ENCODE measurements at places on chromosomes 2 and 18. TPM values are rescaled to one million over a fixed set of nuclear protein-coding genes. Genes with fewer than 3 reads are reported as not detected.

ESPNL gene
- total RNA-seq = 0.36 TPM

IL36G gene
- total RNA-seq = 0.20 TPM

TWIST2 gene
- 19.7 TPM for total RNA-seq

IL18RAP gene
- total RNA-seq = 0.80 TPM

PAX8 gene
- total RNA-seq = 0.20 TPM

DNAJC5G gene
- total RNA-seq = not detected

ST6GAL2 gene
- total RNA-seq = 14.4 TPM

MTCL1 gene
- total RNA-seq = 16.5 TPM

CACNB4 gene
- 4.0 TPM for total RNA-seq

CLEC4F gene
- not detected for total RNA-seq

UGT1A9 gene
- total RNA-seq = 9.8 TPM

VAMP5 gene
- 2.1 TPM for total RNA-seq

SUMO1 gene
- 142 TPM for total RNA-seq

IL1A gene
- 2.3 TPM for total RNA-seq

GRCh38 chr2:86703704-86704361 is 16.3 kb upstream of the RMND5A start:
- DNase-seq = peak; percentile 21
- H3K4me1 ChIP-seq = peaks cover 4% of the 10 kb centered on the region
- no peaks in the 10 kb centered on the region for H3K36me3 ChIP-seq

DNA sequence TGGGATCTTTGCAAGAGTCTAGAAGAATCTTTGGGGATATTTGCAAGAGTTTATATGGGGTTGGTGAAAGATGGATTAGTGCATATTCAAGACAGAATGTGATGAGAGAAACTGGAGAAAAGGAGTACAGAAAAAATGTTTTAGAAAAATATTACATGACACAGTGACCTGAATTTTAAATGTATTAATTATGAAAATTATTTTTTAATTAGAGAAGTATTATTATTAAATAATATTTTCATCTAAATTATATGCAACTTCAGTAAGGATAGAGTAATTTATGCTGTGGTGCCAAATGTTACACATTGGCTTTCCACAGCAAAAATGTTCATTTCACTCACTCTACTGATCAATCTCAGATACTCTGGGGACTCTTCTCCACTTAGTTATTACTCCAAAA is 1442.8 kb upstream of the SLC39A10 start:
- H3K27me3 ChIP-seq = no peaks in the 10 kb centered on the region
- no peak for DNase-seq
- no peak overlapping the region for H3K27ac ChIP-seq
- H3K36me3 ChIP-seq = no peaks in the 10 kb centered on the region
- H3K4me1 ChIP-seq = no peaks in the 10 kb centered on the region

DNA sequence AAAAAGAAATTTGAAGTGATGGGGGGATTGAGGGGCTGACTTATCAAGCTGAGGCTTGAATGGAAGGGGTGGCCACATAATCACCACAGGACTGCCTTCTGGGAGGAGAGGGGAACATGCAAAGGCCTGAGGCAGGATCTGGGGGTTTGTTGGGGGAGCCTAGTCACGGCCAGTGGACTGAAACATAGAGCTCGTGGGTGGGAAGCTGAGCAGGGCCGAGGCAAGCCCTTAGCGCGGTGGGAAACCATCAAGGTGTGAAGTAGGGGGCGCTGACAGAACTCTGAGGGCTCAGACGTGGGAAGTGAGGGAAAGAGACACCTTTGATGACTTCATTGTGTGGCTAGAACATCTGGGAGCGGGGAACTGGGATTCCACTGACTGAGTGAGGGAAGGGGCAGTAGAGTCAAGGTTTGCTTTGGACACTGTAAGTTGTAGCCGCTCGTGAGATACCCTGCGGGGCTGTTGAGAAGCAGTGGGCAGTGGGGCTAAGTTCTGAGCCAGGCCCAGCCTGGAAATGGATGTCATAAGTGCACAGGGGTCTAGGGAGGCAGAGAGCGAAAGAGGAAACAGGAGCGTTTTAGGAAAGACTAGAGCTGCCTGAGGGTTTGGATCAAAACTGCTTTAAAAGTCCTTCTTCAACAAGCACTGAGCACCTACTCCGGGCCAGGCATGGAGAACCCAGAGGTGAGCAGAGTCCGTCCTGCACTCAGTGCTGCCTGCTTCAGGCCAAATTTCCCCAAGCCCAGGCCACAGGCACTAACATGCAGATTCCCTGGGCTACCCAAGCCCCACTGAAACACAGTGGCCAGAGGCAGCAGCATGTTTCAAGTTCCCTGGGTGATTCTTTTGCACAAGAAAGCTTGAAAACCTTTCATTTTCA is 686 bp upstream of the SNORC start:
- H3K27me3 ChIP-seq = no peaks in the 10 kb centered on the region
- H3K4me3 ChIP-seq = no peak overlapping the region
- no peak for DNase-seq

GRCh38 chr2:232513353-232513752 is 6.8 kb upstream of the PRSS56 start:
- H3K4me1 ChIP-seq = peaks cover 4% of the 10 kb centered on the region
- no peaks in the 10 kb centered on the region for H3K36me3 ChIP-seq
- DNase-seq = no peak
- no peak overlapping the region for H3K4me3 ChIP-seq
- H3K27ac ChIP-seq = no peak overlapping the region
- H3K27me3 ChIP-seq = no peaks in the 10 kb centered on the region

- H3K4me1 ChIP-seq = no peaks in the 10 kb centered on the region
- H3K36me3 ChIP-seq = no peaks in the 10 kb centered on the region
- no peak for DNase-seq
- no peak overlapping the region for H3K27ac ChIP-seq
- H3K27me3 ChIP-seq = no peaks in the 10 kb centered on the region
Observed at GRCh38 chr2:167471734-167472133, 583.5 kb downstream of the XIRP2 start.

- no peak for DNase-seq
- H3K36me3 ChIP-seq = no peaks in the 10 kb centered on the region
- peak overlapping the region; percentile 27 for H3K27ac ChIP-seq
- H3K27me3 ChIP-seq = no peaks in the 10 kb centered on the region
Observed at GRCh38 chr2:174826051-174826450, 61.8 kb upstream of the CHRNA1 start.

DNA sequence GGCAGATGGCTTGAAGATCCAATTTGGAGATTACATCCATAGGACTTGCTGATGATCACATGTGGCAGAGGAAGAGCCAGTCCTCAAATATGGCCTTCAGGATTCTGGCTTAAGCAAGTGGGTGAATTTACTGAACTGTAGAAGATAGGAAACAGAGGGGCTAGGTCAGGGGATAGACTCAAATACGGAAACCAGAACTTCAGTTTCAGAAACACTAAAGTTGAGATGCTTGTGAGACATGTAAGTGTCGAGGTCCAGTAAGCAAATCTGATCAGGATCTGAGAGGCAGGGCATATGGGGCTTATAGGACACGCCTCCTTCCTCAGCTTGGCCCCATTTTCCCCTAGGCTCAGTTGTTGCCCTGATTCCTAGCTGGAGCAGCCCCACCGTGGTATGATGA is 107.7 kb downstream of the LBH start:
- H3K4me3 ChIP-seq = no peak overlapping the region
- DNase-seq = no peak
- H3K36me3 ChIP-seq = no peaks in the 10 kb centered on the region
- H3K27ac ChIP-seq = no peak overlapping the region
- H3K27me3 ChIP-seq = no peaks in the 10 kb centered on the region

DNA sequence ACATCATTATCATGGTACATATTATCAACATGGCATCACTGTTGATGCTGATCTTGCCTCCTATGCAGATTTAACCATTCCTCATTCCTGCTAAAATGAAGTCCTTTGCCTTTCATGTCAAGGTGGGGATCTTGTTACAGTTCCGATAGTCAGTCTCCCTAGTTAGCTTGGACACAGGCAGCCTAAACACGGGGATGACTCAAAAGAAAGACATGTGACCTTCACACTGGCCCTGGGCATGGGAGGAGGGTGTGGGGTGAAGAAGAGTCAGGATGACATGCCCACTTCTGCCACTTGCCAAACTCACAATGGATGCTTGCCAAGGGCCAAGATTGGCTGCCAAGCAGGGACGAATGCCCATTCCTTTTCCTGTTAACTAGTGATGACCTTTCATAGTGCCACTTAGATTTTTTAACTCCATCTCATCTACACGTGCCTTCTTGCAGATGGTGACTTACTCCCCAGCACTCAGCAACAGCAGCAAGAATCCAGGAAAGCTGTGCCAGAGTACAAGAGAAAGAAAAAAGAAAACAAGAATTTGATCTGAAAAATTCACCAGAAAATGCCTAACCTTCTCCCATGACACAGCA is 13.9 kb upstream of the SLC1A4 start:
- no peaks in the 10 kb centered on the region for H3K27me3 ChIP-seq
- no peaks in the 10 kb centered on the region for H3K36me3 ChIP-seq
- H3K4me3 ChIP-seq = no peak overlapping the region
- H3K4me1 ChIP-seq = no peaks in the 10 kb centered on the region
- DNase-seq = no peak
- no peak overlapping the region for H3K27ac ChIP-seq

DNA sequence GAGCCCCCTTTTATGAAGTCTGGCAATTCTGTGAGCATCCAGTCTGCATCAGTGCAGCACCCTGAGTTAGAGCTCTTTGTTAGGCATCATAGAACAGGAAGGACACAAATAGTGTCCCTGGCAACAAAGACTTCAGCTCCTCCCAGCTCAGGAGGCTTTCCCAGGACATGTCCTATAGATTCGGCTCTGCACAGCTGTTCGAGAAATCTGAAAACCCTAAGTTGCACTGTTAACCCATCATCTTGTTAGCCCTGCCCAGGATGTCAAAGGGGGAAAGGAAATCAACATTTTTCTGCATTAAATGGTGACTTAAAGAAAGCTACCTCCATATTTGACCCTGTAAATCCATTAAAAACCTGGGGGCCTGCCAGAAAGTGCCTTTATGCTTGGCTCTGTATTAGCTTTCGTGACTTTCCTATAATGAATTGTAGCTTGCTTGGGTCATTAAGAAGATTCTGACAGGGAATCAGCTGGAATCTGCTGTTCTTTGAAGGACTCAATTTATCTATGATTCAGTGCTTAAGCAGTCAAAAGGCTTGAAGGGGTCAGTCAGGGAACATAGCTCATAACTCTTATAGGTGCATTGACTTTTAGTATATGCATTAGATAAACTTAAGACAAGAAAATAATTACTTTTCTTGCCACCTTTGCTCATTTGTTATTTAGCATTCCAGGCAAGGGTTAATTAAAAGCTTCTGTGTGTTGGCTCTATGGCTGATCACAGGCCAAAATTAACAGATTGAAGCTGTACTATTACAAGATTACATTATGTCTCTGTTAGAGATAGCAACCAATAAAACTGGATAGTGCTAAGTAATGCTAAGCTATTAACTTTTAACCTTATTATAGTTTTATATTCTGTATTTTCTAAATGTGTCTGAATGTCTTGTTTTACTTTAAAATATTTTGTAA is 20.6 kb downstream of the ERMN start:
- no peaks in the 10 kb centered on the region for H3K36me3 ChIP-seq
- no peaks in the 10 kb centered on the region for H3K27me3 ChIP-seq
- H3K4me3 ChIP-seq = no peak overlapping the region
- DNase-seq = no peak
- H3K27ac ChIP-seq = no peak overlapping the region
- H3K4me1 ChIP-seq = peaks cover 14% of the 10 kb centered on the region

- no peak overlapping the region for H3K4me3 ChIP-seq
- no peak overlapping the region for H3K27ac ChIP-seq
- no peaks in the 10 kb centered on the region for H3K27me3 ChIP-seq
- H3K4me1 ChIP-seq = peaks cover 9% of the 10 kb centered on the region
- peak; percentile 23 for DNase-seq
Observed at GRCh38 chr2:215613280-215613679, 177.4 kb upstream of the FN1 start.

DNA sequence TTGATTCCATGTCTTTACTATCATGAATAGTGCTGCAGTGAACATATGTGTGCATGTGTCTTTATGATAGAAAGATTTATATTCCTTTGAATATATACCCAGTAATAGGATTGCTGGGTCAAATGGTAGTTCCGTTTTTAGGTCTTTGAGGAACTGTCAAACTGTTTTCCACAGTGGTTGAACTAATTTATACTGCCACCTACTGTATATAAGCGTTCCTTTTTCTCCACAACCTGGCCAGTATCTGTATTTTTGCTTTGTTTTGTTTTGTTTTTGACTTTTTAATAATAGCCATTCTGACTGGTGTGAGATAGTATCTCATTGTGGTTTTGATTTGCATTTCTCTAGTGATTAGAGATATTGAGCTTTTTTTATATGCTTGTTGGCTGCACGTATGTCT is 641.6 kb downstream of the SUCLG1 start:
- no peak overlapping the region for H3K4me3 ChIP-seq
- H3K27ac ChIP-seq = no peak overlapping the region
- no peaks in the 10 kb centered on the region for H3K4me1 ChIP-seq
- DNase-seq = no peak

- H3K27me3 ChIP-seq = no peaks in the 10 kb centered on the region
- no peak overlapping the region for H3K27ac ChIP-seq
- DNase-seq = peak; percentile 83
- no peaks in the 10 kb centered on the region for H3K36me3 ChIP-seq
- H3K4me3 ChIP-seq = peak overlapping the region; percentile 92
Observed at GRCh38 chr2:238231251-238231793, 8.5 kb downstream of the HES6 start.

DNA sequence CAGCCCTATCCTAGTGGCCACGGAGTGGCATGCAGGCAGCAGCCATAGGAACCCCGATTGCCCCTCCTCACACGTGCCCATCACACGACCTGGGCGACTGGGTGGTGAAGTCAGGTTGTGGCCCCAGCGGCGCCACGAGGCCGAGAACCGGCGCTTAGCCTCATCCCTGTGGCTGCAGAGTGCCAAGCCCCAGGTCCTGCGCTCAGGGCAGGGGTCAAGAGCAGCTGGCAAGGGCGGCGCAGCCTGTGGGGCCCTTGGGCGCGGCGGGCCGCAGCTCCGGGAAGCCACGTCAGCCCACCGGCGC is 73.3 kb downstream of the RPIA start:
- no peaks in the 10 kb centered on the region for H3K36me3 ChIP-seq
- no peak overlapping the region for H3K4me3 ChIP-seq
- no peak for DNase-seq
- H3K27ac ChIP-seq = no peak overlapping the region
- H3K4me1 ChIP-seq = no peaks in the 10 kb centered on the region

DNA sequence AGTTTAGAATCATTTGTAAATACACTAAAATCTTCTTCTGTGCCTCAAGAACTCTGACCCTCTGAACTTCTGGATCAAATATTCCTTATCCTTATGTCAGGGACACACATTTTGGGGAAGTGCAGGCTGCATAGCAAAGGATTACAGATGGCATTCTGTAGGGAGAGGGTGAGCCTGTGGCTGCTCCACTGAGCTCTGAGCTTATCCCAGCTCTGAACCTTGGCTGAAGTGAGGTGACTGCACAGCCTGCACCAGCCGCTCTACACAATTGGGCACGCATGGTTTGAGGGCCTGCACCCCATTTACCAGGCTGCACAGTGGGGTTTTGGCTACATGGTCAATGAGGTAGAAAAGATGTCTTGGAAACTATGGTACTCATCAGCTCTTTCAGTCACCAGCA is 251.6 kb downstream of the GALR1 start:
- DNase-seq = no peak
- H3K27me3 ChIP-seq = no peaks in the 10 kb centered on the region
- H3K36me3 ChIP-seq = no peaks in the 10 kb centered on the region
- H3K4me1 ChIP-seq = no peaks in the 10 kb centered on the region

GRCh38 chr2:158513841-158514240 is 57.1 kb downstream of the PKP4 start:
- H3K27ac ChIP-seq = no peak overlapping the region
- no peaks in the 10 kb centered on the region for H3K4me1 ChIP-seq
- H3K4me3 ChIP-seq = no peak overlapping the region
- DNase-seq = no peak

All from hepatocyte (in vitro differentiated cells).